ENCODE measurements at places on chromosomes 1 and 21.

DNA sequence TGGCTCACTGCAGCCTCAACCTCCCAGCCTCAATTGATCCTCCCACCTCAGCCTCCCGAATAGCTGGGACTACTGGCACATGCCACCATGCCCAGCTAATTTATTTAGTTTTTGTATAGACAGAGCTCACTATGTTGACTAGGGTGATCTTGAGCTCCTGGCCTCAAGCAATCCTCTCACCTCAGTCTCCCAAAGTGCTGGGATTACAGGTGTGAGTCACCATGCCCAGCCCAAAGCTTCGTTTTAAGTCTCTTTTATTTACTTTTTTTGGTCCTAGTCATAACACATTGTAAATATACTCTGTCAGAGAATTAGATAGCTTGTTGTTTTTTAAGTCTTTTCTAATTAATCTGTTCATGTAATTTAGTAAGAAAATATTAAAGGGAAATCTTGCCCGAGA lies 42.8 kb downstream of the KCNK1 start:
- no peak for DNase-seq

DNA sequence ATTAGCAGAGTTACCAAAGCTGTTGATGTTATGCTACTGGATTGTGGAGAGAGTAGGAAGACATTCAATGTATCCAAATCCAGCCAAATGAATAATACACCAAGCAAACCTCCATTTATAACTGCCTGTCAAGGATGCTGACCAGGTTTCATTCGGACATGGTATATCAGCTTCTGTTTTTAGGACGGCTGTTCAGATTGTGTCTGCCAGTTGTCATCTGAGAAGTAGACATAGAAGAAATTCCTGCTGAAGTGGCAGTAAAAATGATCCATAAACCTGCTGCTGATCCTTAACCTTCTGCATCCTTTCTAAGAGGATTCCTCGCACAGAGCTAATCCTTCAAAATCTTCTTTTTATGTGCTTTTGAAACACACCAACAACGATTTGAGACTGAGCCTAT lies 663.6 kb upstream of the PLXNA2 start:
- no peak for DNase-seq

DNA sequence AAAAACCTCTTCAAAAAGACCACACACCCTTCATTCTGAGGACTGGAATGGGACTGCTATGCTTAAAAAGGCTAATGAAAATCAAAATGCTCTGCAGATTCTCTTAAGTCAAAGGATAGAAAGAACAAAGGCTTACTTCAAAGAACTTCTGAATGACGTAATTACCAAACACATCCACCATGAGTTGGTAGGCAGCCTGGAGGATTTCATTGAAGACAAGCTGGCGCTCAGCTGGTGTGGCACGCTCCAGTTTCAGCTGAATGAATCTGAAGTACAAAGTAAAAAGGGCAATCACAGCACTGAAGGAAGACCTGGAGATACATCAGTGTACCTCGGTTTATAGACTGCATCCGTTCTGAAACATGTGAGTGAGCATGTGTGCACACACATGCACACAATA lies 43.5 kb upstream of the SDC3 start:
- no peak for DNase-seq

- no peak for DNase-seq
Observed at GRCh38 chr1:52920791-52921291, 699 bp downstream of the ECHDC2 start.
